ENCODE measurements at places on chromosomes 11 and 22.

GRCh38 chr11:7648264-7648663 lies 25.0 kb downstream of the CYB5R2 start:
- no peak for DNase-seq

DNA sequence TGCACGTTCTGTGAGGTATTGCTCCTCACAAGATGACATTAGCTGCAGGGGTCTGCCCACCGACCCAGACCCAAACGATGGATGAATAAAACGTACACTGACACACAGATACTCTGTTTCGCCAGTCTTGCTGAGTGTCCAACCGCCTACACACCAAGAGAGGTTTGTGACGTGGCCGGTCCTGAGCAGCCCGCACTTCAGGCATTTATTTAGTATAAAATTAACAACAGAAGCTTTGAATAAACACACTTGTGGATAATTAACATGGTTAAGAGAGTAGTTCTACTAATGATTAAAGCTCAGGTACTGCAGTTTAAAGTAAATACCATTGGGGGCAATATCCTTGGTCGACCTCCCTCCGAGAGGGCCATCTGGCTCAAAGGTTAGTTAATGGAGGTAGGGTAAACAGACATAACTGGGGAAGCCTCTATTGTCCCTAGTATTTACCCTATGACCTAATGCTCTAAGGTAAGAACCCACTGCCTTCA lies 75.7 kb downstream of the CCDC83 start:
- no peak for DNase-seq

DNA sequence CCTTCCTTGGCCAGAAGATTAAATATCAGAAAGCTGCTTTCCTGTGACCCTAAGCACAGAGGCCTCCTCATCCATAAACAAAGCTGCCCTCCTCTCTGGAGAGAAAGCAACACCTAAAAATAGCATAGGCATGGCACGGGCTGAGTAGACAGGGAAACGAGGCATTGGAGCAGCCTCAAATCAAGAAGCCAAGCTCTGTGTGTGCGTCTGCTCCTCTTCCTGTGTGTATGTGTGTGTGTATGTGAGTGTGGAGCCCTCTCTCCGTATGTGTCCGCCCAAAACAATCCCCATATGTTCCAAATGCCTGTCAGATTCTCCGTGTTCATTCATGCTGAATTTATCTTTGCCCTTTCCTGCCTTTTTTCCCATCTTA lies 24.0 kb downstream of the KCNJ5 start:
- no peak for DNase-seq

GRCh38 chr11:111949519-111950426 lies 12.6 kb downstream of the DIXDC1 start:
- no peak for DNase-seq

GRCh38 chr11:103110391-103110790 lies 1.2 kb downstream of the DYNC2H1 start:
- no peak for DNase-seq

GRCh38 chr11:2621894-2622293 lies 77.9 kb downstream of the KCNQ1OT1 start:
- no peak for DNase-seq

GRCh38 chr11:132402071-132402684 lies 1031.8 kb downstream of the NTM start:
- DNase-seq = peak; percentile 77

GRCh38 chr11:64858467-64859263 lies 14.2 kb upstream of the CDC42BPG start:
- no peak for DNase-seq

- no peak for DNase-seq
Observed at GRCh38 chr22:23121424-23121823, 20.4 kb downstream of the RSPH14 start.

GRCh38 chr22:39284142-39284980 lies 35.1 kb downstream of the RPL3 start:
- DNase-seq = no peak

GRCh38 chr11:72740562-72741428 lies 11.4 kb downstream of the ARAP1 start:
- no peak for DNase-seq

GRCh38 chr11:113324250-113324649 lies 9.9 kb downstream of the TTC12 start:
- DNase-seq = no peak

- no peak for DNase-seq
Observed at GRCh38 chr11:69831985-69832384, 12.8 kb upstream of the FGF3 start.

DNA sequence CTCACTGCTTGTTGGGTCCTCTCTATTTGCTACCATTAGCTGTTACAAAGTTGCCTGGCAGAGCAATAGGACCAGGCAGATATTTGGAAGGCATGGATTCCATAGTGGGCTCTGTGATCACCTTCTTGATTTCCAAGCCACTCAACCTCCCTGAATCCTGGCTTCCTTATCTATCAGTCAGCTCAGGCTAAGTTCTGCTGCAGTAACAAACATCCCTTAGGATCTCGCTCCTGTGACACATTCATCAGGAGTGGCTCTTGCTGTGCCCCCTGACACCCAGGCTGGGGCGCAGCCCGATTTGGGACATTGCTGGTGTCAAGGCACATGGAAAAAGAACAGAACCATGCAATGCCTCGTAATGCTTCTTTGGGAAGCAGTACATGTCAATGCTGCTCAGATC lies 503.9 kb downstream of the TBC1D22A start:
- DNase-seq = no peak

- no peak for DNase-seq
Observed at GRCh38 chr11:92920331-92920730, 49.1 kb upstream of the MTNR1B start.

- no peak for DNase-seq
Observed at GRCh38 chr22:39356464-39356863, 6.7 kb downstream of the SYNGR1 start.

GRCh38 chr22:26321469-26321913 lies 107.6 kb upstream of the ASPHD2 start:
- DNase-seq = no peak

GRCh38 chr11:73176874-73177155 lies 34.7 kb upstream of the FCHSD2 start:
- no peak for DNase-seq

GRCh38 chr22:17787241-17787640 lies 13.0 kb upstream of the BID start:
- DNase-seq = no peak

DNA sequence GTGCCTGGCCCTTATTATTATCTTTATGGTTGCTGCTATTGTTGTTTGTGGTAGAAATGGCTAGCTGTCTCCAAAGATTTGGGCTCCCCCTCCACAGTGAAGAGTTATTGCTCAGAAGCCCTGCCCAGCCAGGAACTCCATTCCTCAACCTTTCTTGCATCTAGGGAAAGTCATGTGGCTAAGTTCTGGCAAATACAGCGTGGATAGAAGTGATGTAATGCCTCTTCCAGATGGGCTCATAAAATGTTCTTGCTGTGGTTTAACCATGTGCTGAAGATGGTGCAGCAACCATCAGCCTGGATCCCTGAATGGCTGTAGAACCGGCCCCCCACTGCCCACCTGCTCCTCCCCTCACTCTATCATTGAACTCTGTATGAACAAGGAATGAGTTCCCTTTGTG lies 203.5 kb upstream of the E2F8 start:
- no peak for DNase-seq

- DNase-seq = peak; percentile 14
Observed at GRCh38 chr11:128884703-128885338, 6.3 kb upstream of the KCNJ5 start.

GRCh38 chr11:10490398-10491241 lies 35.6 kb downstream of the AMPD3 start:
- no peak for DNase-seq

DNA sequence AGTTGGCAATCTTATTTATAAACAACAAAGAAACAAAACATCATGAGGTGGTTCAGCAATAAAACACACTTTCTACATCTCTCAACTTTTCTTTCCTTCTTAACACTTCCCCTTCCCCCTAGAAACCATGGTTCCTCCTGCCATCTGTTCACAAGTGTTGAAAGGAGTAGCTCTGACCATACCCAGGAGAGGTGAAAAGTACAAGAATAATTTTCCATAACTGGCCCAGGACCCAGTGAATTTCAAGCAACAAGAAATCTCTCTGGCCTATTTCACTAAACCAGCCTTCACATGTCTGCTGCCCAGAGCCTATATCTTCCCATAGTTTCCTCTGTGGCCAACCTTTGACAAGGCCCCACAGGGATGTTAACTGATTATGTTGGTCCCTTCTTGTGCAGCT lies 98.2 kb upstream of the CEP126 start:
- no peak for DNase-seq

DNA sequence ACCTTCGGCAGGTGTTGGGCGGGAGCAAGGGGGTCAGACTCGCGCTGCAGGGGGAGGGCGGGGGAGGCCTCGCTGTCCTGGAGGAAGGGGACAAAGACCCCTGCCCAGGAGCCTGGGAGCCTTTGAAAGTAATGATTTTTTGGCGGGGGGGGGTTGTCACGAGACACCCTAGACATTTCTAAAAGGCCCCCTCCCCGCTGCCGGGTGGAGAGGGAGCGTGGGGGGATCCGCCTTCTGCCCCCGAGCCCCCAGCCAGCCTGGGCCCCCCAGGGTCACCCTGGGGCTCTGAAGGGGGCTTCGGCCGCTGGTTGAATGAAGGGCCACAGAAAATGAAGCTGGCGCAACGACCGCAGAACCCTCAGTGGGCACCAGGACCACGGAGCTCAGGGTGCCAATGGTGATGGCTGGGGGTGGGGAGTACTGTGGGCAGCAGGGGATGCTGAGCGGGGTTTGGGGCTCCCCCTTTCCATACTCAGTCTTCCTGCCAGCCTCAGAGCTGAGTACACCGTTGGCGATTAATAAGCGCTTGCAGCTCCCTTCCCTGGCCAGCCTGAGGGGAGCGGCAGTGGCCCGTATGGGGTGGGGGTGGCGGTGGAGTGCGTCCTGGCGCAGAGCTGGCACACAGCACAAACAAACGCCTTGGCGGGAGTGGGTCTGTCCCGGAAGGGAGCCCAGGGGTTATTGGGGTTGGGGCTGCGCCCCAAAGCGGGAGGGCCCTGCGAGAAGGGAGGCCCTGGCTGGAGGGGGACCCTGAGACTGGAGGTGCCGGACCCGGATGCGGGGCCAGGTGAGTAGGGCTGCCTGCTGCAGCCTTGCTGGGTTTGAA lies 1.2 kb upstream of the DUSP8 start:
- no peak for DNase-seq

DNA sequence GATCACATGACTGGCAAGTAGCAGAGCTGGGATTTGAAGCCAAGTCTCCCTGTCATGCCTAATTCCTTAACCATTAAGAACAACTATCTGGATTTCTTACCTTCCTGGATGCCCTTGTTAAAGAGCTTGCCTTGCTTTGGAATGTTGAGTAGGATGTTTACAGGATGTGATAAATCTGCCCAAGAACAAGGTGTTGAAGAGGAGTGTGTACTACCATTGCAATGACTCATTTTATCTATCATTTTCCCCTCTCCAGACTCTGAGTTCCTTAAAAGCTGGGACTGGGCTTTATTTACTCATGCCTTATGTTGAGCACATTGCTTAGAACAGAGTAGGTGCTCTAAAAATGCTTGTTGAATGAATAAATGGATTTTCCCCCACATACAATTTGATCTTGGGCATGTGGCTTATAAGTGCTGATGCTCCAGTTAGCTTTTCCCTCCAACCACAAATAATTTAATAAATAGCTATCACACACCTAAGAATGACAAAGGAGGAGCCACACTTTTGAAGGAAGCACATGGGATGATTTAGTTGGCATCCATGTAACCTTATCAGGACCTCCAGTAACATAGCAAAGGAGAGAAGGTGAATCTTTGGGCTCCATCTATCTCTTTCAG lies 268.6 kb upstream of the SESN3 start:
- no peak for DNase-seq

DNA sequence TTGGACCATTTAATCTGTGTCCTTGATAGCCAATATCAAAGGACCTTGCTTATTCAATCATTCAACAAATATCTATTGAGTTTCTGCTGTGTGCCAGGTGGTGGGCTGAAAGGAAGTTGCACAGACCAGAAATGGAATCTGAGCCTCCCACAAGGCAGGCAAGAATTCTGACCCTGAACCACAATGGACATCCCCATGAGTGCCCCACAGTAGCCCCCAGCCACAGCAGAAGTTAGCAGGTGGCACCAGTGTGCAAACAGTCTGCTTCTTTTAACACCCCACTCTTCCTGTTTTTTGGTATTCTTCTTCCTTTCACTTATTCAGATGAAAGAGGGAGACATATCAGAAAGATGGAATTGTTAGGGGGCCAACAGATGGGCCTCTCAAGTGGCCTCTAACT lies 12.2 kb upstream of the SERPING1 start:
- no peak for DNase-seq

GRCh38 chr22:23168391-23169042 lies 11.8 kb upstream of the BCR start:
- no peak for DNase-seq

DNA sequence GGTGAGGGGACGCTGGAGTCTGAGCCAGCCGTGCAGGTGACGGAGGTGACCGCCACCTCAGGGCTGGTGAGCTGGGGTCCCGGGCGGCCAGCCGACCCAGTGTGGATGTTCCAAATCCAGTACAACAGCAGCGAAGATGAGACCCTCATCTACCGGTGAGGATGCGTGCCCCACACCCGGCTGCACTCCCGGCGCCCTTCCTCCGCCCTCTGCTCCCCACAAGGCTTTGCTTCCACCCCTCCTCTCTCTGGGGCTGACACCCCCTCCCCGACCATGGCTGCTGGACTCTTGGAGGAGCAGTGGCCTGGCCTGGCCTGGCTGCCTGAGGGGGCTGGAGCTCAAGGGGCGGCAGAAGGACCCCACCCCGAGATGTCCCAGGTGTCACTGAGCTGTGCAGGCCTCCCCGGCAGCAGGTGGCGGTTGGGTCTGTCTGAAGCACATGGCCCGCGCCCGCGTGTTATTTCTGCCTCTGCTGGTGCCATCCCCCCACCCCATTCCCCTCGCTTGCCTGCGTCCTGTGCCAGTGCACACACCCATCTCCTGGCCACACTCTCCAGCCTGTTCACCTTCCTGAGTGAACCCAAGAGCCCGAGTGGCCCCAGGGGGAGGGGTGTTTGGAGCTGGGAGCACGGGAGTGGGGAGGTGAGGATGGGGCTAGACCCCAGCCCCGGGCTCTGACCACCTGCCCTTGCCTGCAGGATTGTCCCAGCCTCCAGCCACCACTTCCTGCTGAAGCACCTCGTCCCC lies 2.2 kb downstream of the LRFN4 start:
- no peak for DNase-seq

GRCh38 chr11:68509066-68509465 lies 48.5 kb downstream of the PPP6R3 start:
- no peak for DNase-seq

GRCh38 chr11:26931248-26931631 lies 62.7 kb upstream of the FIBIN start:
- DNase-seq = no peak

Measured in NCI-H2227 treated with DMSO at 0.1 percent for 48 hours (cell line).